ENCODE measurements at places on chromosomes 4 and X.
A peak's percentile ranks its signal among the peaks of the same experiment; 100 is the strongest.

GRCh38 chr4:166838975-166839614 is 395.2 kb downstream of the SPOCK3 start:
- DNase-seq: no peak

DNA sequence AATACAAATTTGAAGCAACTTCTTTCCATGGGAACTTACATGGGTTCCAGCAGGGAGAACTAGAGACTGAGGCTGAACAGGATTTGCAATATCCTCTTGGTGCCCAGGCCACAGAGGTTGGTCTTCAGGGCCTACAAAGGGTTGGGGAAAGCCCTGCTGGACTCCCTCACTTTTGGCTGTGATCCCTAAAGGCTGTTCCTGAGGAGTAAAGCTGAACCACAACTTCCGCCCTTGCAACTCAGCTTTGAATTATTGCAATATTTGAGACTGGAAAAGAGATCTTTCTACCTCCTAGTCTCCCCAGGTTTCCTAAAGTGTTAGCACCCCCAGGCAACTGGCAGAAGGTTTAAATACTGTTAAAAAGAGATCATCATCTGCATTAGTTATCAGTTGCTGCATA is 26.9 kb downstream of the DCHS2 start:
- DNase-seq: no peak

DNA sequence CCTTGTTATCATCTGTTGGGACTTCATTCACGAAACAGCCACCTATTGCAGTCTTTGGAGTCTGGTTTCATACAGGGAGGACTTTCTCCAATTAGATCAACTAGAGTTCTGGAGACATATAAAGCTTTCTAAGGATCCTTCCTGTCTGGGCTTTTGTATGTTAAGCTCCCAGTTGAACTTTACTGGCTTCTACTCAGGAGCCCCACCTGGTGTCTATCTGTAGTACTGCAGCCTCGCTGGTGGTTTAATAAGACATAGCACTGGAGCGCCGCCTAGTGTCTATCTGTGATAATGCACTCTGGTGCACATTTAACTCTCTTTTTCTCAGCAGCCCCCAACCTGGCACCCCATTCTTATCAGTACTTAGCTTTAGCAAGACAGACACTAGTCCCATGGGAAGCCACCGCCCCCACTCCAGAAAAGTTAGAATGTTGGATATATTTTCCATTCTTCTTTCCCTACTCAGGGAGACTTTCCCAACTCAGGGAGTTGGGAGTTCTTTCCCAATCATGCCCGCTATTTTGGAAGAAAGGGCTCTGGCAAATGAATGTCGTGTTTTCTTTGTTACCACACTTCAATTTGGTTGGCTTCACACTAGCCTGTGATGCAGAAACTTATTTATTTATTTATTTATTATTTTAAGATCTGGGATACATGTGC is 36.9 kb upstream of the SYTL4 start:
- peak; percentile 74 for DNase-seq

- DNase-seq: no peak
These were observed 136.0 kb upstream of the PABPC4L start for GRCh38 chr4:134337574-134337973.

DNA sequence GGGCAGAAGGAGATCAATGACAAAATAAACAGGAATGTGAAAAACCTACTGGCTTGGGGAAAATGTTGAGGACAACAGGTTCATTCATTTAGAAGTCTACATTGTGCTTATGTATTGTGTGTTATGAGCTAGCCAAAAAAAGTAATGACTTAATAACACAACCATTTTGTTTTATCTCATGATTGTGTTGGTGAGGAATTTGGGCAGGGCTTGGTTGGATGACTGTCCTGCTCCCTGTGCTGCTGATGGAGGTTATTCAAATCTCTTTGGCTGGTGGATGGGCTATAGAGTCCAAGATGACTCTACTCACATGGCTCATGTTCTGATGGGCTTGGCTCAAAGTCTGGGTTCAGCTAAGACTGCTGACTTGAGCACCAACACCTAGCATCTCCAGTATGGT is 116.3 kb downstream of the HS3ST1 start:
- no peak for DNase-seq

- no peak for DNase-seq
These were observed 105.8 kb upstream of the MAGEB18 start for GRCh38 chrX:26032111-26032912.

DNA sequence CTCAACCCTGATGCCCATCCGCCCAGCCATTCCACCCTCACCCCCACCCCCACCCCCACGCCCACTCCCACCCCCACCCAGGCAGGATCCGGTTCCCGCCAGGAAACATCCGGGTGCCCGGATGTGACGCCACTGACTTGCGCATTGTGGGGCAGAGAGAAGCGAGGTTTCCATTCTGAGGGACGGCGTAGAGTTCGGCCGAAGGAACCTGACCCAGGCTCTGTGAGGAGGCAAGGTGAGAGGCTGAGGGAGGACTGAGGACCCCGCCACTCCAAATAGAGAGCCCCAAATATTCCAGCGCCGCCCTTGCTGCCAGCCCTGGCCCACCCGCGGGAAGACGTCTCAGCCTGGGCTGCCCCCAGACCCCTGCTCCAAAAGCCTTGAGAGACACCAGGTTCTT is at the start of gene MAGEA1:
Gene MAGEA1 (plus strand): TSS at position 154 of the 400 bp plus-strand sequence. CDS start 3,106 bp downstream, outside the sequence.
- DNase-seq: no peak

- DNase-seq: no peak
These were observed 1.7 kb downstream of the PRAF2 start for GRCh38 chrX:49071877-49072711.

DNA sequence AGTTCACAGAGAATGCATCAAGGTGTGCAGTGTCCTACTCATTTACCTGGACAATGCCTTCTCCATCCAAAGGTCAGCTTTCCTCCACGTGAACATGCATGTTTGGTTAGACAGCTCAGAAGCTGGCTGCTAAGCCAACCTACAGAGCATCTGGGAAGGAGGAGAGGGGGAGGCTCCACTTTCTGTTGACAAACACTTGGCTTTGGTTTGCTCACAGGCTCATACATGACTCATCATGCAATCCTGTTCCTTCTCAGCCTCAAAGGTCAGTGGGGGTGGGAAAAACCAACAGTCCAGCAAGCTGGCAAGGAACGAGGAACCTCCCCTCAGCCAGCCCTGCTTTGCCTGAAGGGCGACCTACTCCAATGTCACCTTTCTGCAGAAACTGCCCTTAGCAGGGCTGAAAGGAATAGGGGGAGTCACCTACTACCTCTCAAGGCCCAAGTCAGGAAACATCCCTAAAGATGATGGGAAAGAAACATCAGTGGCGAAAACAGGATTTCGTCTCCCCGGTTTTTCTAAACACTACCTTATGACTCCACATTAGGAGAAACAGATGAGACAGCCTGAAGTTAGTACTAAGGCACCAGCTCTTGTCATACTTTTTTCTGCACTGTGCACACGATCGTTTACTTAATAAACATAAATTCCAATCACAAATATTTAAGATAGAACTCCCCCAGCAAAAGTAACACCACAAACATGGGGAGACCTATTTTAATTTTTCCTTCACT is 37.9 kb downstream of the RELL1 start:
- no peak for DNase-seq

DNA sequence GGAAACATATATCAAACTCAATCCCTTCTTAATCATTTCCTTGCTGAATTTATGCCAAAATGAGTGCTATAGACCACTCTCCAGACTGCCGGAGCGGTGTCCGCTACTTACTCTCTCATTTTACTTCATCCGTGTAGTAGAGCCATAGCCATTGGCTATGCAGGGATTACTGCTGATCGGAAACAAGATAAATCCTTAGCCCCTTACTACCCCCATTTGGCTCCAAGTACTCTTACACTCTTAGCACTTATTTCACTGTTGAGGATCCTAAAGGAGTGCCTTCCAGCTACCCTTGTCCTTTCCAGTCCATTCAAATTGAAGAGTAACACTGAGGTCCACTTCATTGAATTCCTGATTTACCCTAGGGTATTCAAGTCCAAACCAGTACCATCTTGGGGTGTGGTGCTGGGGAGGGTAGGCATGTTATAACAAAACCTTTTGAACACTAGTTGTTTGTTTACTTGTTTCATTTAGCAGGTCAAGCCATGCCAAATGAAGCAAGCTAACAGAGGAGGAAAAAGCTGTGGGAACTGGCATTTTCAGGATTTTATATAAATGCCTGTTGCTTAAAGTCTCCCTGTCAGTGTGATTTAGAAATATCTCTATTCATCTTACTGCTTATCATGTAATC is 715.1 kb downstream of the FSTL5 start:
- DNase-seq: no peak

GRCh38 chr4:102575369-102576129 is 74.4 kb downstream of the NFKB1 start:
- no peak for DNase-seq

- DNase-seq: no peak
These were observed 892 bp downstream of the IL1RAPL2 start for GRCh38 chrX:104566681-104567501.

DNA sequence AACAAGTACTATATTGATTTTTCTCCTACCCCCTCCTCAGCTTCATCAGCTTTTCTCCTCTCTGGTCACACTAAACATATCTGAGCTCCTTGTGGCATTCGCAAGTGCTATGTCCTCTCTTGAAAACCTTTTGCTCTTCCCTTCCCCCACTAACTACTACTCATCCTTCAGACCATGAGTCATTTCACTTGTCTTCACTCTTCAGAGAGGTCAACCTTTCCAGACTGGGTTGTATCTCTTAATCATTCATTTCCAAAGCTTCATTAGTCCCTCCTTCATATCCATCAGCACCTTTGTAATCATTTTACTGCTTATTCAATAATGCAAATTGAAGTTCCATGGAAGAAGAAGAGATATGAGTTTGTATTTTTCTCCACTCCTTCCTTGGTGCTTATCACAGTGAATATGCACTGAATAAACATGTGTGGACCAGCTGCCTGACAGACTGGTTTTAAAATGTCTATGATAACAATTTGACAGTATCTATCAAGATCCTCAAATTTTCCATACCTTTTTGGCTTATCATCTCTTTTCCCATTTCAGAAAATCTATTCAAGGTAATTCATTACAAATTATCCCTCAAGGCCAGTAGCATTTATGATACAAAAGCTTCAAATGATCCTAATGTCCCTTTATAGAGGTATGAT is 28.4 kb downstream of the DDX60L start:
- DNase-seq: no peak

GRCh38 chr4:185255868-185256267 is 46.5 kb downstream of the SNX25 start:
- DNase-seq: no peak

DNA sequence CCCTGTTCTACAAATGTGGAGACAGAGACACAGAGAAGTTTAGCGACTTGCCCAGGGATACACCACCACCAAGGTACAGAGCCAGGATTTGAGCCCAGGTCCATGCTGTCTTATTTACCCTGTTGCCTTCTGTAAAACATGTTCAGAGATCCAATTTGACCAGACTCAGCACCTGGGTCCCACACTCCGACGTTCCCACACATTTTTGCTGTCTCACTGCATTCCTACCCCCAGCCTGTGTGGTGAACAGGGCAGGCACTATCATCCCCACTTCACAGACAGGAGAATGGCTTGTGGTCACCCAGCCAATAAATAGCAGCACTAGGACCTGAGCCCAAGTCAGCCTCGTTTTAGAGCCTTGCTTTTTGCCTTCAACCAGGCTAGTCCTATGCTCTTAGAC is 102.8 kb downstream of the PJA1 start:
- no peak for DNase-seq

- DNase-seq: no peak
These were observed 6.4 kb downstream of the CXCL3 start for GRCh38 chr4:74032064-74032463.

DNA sequence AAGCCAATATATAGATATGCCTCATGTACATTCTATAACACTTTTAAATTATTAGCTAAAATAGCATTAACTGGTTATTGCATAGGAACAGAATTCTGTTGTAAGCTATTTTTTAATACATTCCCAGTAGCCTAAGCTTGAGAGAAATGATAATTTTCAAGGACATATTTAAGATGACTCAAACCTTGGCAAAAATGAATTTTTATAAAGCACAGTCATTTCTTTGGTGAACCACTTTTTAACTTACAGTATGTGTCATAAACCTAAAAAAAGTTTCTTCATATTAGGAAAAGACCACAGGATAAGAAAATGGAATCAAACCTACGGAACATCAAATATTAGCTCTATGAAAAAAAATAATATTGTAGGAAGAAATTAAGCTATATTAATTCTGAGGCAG is 986.3 kb downstream of the STIM2 start:
- no peak for DNase-seq

DNA sequence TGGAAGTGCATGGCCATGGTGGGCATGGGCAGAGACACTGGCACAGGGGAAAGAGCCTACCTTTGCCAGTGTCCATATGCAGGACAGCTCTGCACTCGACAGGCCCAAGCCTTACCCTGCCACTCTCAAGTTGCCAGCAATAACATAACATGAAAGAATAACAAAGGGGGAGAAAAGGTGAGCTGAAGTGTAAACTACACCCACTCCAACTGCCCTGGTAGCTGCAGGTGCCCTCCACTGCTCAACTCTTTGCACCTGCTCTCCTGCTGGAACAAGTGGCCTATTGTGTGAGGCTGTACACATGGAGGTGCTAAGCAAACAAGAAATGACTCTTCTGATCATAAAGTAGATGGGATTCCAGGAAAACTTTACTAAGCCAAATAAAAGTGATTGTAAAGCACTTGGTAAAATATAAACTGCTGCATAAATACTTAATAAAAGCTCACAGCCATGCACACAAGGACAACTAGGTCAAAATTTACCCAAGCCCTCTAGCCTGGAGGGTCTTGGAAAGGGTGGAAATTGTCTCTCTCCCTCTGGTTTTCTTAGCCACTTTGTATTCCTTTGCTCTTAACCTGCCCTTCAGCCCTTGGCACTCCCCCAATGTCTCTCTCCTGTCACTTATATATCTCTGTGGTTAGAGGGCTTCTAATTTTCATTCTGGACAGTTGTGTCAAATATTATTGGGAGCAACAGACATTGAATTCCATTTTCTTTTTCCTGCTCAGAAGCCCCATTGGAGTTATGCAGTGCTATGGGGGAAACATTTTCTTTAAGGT is 261.2 kb upstream of the GPC4 start:
- no peak for DNase-seq

DNA sequence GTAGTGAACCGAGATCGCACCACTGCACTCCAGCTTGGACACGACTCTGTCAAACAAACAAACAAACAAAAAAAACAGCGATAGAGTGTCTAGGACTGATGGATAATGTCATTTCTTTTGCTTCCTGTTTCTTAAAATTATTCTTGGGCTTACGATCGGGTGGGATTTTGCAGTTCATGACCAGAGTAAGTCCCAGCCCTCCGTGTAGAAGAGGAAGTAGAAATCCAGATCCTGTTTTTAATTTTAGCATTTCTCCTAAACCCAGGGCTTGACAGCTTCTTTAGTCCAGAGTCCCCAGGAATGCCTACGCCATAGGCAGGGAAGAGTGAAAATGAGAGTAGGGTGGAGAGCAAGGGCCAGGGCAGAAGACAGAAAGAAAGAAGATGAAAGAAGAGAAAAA is 94.3 kb downstream of the HPRT1 start:
- no peak for DNase-seq

GRCh38 chr4:5206016-5206790 is 154.9 kb downstream of the STK32B start:
- DNase-seq: no peak

GRCh38 chr4:7518871-7519637 is 84.3 kb upstream of the PSAPL1 start:
- DNase-seq: no peak

- DNase-seq: no peak
These were observed 56.5 kb downstream of the FBXL5 start for GRCh38 chr4:15598644-15599043.
